ENCODE measurements at places on chromosomes 1 and 21. TPM values are rescaled to one million over a fixed set of nuclear protein-coding genes. Genes with fewer than 3 reads are reported as not detected.
A peak's percentile ranks its signal among the peaks of the same experiment; 100 is the strongest.

DNA sequence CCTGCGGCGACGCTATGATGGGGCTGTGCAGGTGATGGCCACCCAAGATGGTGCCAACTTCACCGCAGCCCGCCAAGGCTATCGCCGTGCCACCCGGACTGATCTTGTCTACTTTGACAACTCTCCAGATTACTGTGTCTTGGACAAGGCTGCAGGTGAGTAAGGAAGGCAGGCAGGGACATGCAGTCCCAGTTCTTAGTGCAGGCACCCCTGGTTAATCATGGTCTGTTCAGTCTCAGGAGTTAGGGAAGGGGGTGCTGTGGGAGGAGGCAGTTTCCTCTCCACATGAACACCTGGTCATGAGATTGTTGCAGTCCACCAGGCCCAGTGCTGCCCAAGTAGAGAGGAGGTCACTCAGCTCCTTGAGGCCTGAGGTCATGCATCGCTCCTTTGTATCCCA, 8.5 kb downstream of the WNT2B start:
- no peak overlapping the region for H3K27ac ChIP-seq
- H3K4me1 ChIP-seq: peaks cover 3% of the 10 kb centered on the region
- no peak for DNase-seq
- H3K4me3 ChIP-seq: no peak overlapping the region

DNA sequence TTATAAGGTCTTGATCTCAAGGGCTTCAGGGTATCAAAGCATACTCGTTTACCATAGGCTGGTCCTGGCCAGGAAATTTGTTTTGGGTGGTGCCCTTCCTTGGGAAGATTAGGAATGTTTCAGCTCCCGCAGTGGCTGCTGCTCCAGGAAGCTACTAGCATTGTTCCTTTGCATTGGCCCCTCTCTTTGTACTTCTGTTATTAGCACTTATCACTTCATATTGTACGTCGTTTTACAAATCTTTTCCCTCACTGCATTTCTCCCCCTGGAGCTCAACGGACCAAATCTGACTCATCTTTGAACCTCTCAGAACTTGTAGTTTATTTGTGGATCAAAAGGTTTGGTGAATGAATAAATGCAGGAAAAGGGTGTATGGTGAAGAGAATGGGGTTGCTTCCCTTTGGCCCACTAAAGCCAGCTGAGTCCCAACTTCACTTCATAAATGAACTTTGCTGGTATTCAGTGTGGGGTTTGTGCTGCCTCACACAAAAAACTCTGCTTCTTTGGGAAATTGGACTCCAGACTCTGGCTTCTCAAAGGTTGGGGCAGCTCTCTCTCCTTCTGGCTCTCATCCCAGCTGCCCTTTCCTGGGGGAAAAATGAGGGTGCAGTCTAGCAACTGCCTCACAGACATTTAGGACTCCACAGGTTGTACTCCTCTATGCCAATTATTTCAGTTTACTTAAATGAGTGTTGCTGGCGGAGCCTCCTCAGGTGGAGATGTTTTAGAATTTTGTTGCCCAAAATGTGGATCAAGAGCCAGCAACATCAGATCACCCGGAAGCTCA, 5.9 kb downstream of the GNAT2 start:
- H3K4me1 ChIP-seq: no peaks in the 10 kb centered on the region
- no peak for DNase-seq
- no peak overlapping the region for H3K4me3 ChIP-seq
- no peaks in the 10 kb centered on the region for H3K27me3 ChIP-seq

SLC44A3 gene
- 8.2 TPM for polyA plus RNA-seq

DNA sequence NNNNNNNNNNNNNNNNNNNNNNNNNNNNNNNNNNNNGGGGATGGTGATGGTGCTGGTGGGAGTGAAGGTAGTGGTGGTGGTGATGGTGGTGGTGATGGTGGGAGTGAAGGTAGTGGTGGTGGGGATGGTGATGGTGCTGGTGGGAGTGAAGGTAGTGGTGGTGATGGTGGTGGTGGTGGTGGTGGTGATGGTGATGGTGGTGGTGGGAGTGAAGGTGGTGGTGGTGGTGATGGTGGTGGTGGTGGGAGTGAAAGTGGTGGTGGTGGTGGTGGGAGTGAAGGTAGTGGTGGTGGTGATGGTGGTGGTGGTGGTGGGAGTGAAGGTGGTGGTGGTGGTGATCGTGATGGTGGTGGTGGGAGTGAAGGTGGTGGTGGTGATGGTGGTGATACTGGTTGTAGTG, 93.6 kb downstream of the CRYAA start:
- peaks cover 3% of the 10 kb centered on the region for H3K36me3 ChIP-seq
- H3K4me3 ChIP-seq: no peak overlapping the region
- DNase-seq: no peak
- H3K27ac ChIP-seq: no peak overlapping the region
- H3K4me1 ChIP-seq: peaks cover 5% of the 10 kb centered on the region
- no peaks in the 10 kb centered on the region for H3K27me3 ChIP-seq

GRCh38 chr1:11531943-11532342, 53.0 kb downstream of the DISP3 start:
- DNase-seq: no peak
- H3K36me3 ChIP-seq: peaks cover 98% of the 10 kb centered on the region
- H3K4me3 ChIP-seq: no peak overlapping the region
- no peaks in the 10 kb centered on the region for H3K27me3 ChIP-seq

DNA sequence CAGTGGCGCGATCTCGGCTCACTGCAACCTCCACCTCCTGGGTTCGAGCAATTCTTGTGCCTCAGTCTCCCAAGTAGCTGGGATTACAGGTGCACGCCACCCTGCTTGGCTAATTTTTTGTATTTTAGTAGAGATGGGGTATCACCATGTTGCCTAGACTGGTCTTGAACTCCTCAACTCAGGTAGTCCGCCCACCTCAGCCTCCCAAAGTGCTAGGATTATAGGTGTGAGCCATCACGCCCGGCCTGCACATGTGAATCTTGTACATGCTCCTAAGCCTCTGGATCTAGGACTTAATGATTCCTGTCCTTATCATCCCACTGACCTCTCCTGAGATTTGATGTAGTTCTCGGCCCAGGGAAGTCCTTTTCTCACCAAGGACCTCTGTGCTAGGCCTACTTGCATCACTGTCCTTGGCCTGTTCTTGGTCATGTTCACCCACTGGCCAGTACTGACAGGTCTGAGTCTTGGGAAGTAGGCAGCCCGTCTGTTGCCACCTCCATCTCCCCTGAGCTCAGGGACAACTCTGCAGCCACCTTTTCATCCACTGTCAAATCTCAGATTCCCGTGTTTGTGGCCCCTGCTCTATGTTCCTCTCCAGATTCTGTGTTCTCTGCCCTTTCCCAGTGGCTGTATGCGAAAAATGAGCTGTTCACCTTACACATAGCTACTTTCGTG, 9.4 kb downstream of the HYI start:
- no peak for DNase-seq
- peaks cover 6% of the 10 kb centered on the region for H3K4me1 ChIP-seq

SLC1A7 gene
- polyA plus RNA-seq: 0.48 TPM

DNA sequence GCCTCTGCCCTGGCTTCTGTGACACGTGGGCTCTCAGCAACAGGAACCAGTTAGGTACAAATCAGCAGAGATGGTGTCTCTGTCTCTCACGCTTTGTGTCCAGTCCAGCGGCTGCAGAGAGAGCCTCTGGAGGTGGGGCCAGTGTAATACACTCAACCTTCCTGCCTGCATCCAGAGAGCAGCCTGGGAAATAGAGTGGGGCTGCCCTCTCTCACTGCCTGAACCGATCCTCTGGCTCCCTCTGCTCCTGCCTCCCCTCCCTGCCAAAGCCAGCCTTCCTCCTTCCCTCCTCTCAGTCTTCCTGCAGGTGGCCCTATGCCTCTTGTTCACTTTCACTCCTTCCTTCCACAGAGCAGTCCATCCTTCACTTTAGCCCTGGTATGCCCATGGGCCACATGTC, at the start of gene ZNF648:
ZNF648 (minus strand) TSS at position 119 of the 400 bp plus-strand sequence. CDS start 3,702 bp downstream, outside the sequence.
- no peak for DNase-seq
- H3K27me3 ChIP-seq: peaks cover 12% of the 10 kb centered on the region
- H3K4me1 ChIP-seq: peaks cover 13% of the 10 kb centered on the region
- H3K27ac ChIP-seq: no peak within 1 kb of the TSS

DNA sequence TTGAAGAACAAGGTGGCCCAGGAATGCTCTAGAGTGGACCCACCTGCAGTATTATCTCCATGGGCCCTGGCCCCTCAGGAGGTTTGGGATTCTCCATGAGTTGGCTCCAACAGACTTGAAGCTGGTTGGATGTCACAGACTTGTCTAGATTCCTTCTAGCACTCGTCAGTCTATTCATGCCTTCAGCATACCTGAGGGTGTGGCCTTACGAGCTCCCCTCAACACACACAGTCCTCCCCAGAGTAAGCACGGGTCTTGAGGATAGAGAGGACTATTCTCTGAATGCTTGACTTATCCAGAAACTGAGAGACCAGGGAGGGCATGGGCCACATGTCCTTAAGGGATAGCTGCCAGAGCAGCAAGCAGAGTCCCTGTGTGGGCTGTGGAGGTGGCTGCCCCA, 45.9 kb upstream of the COL6A1 start:
- H3K27me3 ChIP-seq: no peaks in the 10 kb centered on the region
- H3K36me3 ChIP-seq: peaks cover 35% of the 10 kb centered on the region
- no peaks in the 10 kb centered on the region for H3K4me1 ChIP-seq
- DNase-seq: no peak
- no peak overlapping the region for H3K27ac ChIP-seq

- H3K27ac ChIP-seq: no peak overlapping the region
- no peaks in the 10 kb centered on the region for H3K27me3 ChIP-seq
- DNase-seq: no peak
- no peaks in the 10 kb centered on the region for H3K36me3 ChIP-seq
Observed at GRCh38 chr1:58898739-58899586, 115.1 kb upstream of the JUN start.

DNA sequence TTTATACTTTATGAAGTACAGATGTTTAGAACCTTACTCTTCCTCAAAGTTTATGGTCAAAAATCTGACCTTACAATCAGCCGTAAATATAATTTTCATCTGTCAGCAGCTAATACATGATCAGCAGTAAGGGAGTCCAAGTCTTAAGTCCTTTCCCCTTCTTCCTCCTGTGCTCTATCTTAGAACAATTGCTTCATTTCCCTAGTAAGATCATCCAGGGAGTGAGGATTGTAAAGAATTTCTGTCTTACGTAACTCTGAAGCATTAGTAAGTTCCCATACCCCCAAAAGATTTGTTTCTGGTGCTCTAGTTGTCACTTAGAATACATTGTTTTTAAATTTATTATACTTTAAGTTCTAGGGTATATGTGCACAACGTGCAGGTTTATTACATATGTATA, 2.1 kb downstream of the SETDB1 start:
- no peak for DNase-seq
- H3K27ac ChIP-seq: no peak overlapping the region
- peaks cover 15% of the 10 kb centered on the region for H3K4me1 ChIP-seq
- no peak overlapping the region for H3K4me3 ChIP-seq

TMEM125 gene
- 10.1 TPM for polyA plus RNA-seq

S100A9 gene
- polyA plus RNA-seq: 4.3 TPM

- no peak for DNase-seq
- H3K36me3 ChIP-seq: no peaks in the 10 kb centered on the region
- no peak overlapping the region for H3K4me3 ChIP-seq
Observed at GRCh38 chr1:24884751-24885150, 45.3 kb downstream of the RUNX3 start.

RPTN gene
- polyA plus RNA-seq: not detected

GRCh38 chr1:232249339-232249738, 380.6 kb downstream of the SIPA1L2 start:
- H3K36me3 ChIP-seq: no peaks in the 10 kb centered on the region
- no peak for DNase-seq
- H3K27me3 ChIP-seq: no peaks in the 10 kb centered on the region
- H3K4me1 ChIP-seq: no peaks in the 10 kb centered on the region
- no peak overlapping the region for H3K27ac ChIP-seq

DNA sequence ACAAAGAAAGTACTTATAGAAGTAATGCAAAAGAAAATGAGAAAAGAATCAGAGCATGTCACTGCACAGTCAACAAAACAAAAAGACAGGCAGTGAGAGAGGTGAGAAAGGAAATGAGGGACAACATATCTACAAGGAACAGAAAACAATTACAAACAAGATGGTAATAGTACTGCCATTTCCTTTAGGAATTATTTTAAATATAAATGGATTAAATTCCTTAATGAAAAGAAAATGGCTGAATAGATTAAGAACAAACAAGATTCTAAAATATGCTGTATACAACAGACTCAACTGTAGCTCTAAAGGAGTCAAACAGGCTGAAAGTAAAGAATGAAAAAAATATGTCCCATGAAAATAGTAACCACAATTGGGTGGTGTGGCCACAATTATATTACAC, 22.1 kb upstream of the ZNF124 start:
- peaks cover 7% of the 10 kb centered on the region for H3K36me3 ChIP-seq
- DNase-seq: no peak
- no peaks in the 10 kb centered on the region for H3K27me3 ChIP-seq
- H3K27ac ChIP-seq: no peak overlapping the region
- no peak overlapping the region for H3K4me3 ChIP-seq

GRCh38 chr21:43369124-43369523, 57.8 kb downstream of the SIK1 start:
- H3K4me1 ChIP-seq: peaks cover 55% of the 10 kb centered on the region
- no peak overlapping the region for H3K4me3 ChIP-seq
- no peak for DNase-seq
- H3K27ac ChIP-seq: no peak overlapping the region

DNA sequence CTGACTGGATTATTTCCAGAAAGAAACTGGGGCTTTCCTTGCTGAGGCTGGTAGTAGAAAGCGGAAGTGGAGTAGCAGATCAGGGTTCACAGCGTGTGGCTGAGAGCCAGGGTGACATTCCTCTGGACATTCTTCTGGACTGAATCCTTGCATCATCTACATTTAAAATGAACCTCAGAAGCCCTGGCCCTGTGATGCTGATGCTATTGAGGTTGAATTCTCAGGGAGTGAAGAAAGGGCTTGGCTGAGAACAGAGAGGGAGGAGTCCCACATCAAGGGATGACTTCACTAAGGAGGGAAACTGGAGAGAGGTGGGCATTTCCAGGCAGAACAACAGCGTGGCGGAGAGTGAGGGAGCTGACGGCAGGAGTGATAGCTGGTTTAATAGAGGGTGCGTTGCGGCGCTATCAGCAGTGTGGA, 102.3 kb upstream of the LMO4 start:
- H3K27ac ChIP-seq: peak overlapping the region; percentile 93
- DNase-seq: no peak
- H3K4me3 ChIP-seq: no peak overlapping the region

- peaks cover 5% of the 10 kb centered on the region for H3K36me3 ChIP-seq
- H3K4me1 ChIP-seq: no peaks in the 10 kb centered on the region
- no peaks in the 10 kb centered on the region for H3K27me3 ChIP-seq
- no peak for DNase-seq
- H3K4me3 ChIP-seq: no peak overlapping the region
- no peak overlapping the region for H3K27ac ChIP-seq
Observed at GRCh38 chr1:63557365-63557987, 34.2 kb downstream of the EFCAB7 start.

C1orf116 gene
- polyA plus RNA-seq: 0.24 TPM

GRCh38 chr1:150484431-150484830, 2.8 kb upstream of the TARS2 start:
- peaks cover 8% of the 10 kb centered on the region for H3K4me1 ChIP-seq
- H3K4me3 ChIP-seq: no peak overlapping the region
- H3K27ac ChIP-seq: no peak overlapping the region
- no peak for DNase-seq
- peaks cover under 1% of the 10 kb centered on the region for H3K36me3 ChIP-seq
- no peaks in the 10 kb centered on the region for H3K27me3 ChIP-seq

TGFBR3 gene
- 12.8 TPM for polyA plus RNA-seq

Measured in spinal cord (tissue), 10 donors.